DMS79 (cell line): ENCODE measurements at places on chromosomes 3 and 15.

DNA sequence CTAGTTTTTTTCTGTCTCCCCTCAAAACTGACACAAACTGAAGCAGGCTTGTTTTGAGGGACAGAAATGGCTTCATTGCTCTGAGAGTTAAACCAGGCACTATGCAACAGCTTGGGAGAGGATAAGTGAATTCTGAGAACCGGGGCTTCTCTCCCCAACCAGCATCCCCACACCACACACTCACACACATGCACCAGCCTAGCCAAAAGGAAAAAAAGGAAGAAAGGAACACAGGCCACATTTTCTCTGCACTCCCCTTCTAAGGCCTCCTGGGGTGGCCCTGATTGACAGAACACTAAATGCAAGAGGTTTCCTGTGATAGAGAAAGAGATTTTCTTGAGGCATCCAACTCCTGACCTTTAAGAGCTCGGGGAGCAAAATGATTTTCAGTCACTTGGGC lies 177.5 kb downstream of the TLE3 start:
- no peak for DNase-seq

DNA sequence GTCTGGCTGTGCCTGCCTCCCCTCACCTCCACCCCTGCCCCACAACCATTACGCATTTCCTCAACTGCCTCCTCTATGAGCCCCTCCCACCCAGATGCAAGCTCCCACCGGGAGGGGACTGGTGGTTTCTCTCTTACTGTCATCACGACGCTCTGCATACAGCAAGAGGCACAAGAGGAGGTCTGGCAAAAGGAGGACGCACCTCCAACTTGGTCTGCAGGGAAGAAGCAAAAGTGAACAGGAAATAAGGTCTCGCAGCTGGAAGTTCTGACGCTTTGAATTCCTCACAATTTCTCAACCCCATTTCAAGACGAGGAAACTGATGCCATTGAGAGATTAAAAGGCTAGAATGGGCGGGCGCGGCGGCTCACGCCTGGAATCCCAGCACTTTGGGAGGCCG lies 42.3 kb upstream of the MUC4 start:
- no peak for DNase-seq

DNA sequence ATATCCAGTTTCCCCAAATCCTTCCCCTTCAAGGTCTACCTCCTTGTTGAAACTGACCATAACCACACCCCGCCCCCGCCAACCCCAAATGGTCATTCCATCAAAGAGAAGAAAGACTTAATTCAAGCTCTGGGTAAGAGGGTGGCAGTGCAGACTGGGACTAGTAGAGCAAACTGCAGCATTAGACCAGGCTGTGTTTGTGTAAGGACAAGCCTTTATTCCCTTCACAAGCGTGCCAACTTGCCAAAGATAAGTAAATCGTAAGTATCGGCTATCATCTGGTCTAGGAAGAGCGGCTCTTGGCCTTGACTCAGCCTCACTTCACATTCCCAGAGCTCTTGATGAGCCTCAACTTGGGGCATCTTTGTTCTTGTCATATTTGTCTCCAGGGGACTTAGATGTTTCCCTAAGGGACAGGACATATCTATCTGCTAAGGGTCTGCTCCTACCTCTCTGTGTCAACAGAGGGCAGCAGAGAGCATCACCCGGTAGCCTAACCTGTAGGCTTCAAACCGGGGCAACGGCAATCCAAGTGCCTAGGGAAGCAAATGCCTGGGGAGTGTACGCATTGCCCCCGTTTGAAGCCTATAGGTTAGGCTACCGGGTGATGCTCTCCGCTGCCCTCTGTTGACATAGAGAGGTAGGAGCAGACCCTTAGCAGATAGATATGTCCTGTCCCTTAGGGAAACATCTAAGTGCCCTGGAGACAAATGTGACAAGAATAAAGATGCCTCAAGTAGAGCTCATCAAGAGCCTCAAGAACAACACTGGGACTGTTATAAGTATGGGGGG lies 8.9 kb upstream of the MAP3K13 start:
- DNase-seq = peak; percentile 28

DNA sequence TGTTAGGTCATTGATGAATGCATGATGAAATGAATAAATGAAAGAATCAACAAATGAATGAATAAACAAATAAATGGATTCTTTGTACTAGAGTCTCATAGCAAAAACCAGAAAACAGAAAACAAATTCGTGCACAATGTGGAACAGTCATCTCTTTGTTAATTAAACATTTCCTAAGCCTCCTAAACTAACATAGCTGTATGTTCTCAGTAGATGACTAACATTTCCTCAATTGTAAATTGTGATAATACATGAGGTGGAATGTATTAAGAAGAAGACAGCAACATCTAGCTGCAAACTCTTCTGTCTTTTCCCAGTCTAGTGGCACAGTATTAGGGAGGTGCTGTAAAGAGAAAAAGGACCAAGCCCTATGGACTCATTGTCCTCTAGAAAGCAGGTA lies 1021.0 kb downstream of the MCTP2 start:
- no peak for DNase-seq

DNA sequence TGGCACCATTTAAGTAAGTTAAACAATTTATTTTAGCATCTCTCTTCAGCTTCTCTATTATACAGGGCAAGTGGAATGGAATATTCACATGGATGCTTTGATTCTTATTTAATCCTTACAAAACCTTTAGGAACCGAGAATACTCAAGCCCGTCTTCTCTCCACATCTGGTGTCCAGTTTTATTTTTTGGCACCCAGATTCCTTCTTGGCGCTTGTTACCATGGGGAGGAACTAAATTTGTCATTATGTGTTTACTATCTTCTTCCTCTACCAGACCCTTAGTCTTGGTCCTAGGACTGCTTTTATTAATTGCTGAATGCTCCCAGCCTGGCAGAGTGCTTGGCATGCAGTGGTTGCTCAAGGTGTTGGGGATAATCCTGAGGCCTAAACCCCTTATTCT lies 138.8 kb downstream of the CACNA2D3 start:
- no peak for DNase-seq

- no peak for DNase-seq
These were observed 385.5 kb downstream of the GBE1 start for GRCh38 chr3:81375921-81376320.

DNA sequence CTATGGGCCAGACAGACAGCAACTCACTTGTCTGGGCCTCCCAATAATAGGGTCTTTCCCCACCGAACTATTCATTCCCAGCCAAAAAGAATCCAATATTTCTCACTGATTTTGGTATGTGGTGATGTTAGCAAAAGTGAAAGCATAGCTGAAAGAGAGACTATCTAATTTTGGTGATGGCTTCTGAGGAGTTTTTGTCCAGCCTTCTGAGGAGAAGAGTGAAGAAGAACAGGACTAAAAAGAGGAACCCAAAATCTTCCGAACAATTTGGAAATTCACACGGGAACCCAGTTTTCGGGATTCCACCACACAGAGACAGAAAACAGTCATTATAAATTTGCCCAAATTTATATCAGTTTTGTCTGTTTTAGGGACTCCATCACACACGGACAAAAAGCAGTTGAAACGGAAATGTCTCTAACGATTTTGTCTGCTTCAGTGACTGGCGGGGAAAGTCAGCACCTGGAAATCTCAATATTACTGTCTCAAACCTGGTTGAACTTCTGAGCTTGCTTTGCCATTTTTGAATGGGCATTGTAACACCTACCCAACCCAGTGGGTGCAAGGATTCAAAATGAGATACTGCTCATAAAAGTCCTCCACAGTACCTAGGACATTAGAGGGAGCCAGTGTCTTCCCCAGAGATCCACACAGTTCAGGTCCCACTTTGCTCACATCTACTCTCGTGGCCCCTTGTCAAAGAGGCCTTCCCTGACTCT lies 9.1 kb downstream of the CD80 start:
- DNase-seq = no peak

- no peak for DNase-seq
These were observed 201.7 kb upstream of the LINGO1 start for GRCh38 chr15:77834276-77834990.

GRCh38 chr3:97575742-97576141 lies 188.8 kb upstream of the ARL6 start:
- no peak for DNase-seq

- no peak for DNase-seq
These were observed 50.5 kb downstream of the WNT5A start for GRCh38 chr3:55436644-55437043.

- DNase-seq = no peak
These were observed 27.1 kb downstream of the TRIM71 start for GRCh38 chr3:32844914-32845313.

- no peak for DNase-seq
These were observed 47.5 kb upstream of the FRMD4B start for GRCh38 chr3:69433121-69433968.

DNA sequence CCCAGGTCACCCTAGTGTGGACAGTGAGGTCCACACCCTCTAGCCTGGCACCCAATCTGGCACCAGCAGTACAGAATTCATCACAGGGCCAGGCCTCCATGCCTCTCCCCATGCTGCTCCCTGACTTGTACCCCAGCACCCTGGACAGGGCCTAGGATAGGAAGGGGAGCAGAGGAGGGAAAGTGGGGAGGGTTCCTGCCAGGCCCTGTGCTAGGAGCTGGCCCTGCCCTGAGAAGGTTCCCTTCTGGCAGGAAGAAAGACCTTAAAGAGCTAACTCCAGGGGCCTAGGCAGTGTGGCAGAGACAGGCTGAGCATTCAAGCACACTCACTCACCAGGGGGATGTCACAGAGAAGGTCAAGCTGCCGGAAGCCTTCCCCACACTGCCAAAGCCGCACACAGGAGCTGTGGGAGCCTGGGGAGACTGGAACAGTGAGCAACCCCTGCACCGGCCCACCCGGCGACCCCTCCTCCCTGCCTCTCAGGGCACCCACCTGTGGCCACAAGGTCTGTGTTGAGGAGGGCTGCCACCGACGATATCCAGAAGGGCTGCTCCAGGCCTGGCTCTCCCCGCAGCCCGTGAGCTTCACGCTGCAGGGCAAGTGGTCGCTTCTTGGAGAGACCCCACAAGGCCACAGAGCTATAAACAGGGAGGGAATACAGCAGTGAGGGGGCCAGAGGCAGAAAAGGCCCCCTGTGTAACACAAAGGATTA lies 7.4 kb downstream of the RRP9 start:
- no peak for DNase-seq

DNA sequence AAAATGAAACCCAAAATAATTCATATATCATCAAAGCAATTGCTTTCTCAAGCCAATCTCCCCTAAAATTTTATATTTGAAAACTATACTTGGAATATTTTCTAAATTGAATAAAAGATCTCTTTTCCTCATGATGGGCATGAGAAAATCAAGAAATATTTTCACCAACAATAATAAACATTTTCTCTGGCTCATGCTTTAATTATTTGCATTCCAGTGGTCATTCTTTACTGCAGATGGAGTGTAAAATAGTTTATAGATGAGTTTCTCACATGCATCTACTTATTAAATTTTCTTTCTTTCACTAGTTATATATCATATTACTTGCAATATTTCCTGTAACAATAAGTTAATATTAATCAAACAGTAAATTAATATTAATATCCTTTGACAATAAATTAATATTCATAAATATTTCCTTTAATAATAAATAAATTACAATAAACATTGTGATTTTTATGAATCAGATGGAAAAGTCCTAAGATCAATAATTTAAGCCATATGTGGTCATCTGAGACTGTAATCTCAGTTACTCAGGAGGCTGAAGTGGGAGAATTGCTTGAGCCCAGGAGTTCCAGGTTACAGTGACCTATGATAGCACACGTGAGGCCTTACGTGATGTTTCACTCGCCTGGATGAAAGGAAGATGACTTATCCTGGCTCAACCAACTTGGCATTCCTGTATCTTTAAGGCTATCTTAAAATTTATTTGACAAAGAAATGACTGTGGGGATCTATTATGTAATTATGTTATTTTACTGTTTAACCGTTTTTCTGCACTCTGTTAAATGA lies 958.8 kb downstream of the ZPLD1 start:
- no peak for DNase-seq

DNA sequence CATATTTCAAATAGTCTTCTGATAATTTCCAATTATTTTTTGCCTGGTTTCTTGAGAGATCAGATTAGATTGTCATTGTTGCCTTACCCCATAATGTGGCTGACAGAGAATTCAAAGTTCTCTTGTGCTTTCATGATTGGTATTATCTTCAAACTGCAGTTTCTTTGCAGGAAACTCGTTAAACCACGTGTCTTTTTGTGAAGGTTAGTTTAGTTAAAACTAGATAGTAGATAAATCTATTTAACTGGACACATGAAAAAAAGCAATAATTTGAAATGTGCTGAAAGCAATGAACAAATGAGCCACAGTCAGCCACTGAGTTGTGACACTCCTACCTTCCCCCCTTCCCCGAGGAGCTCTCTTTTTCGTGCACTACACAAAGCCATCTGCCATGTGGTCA lies 327.5 kb upstream of the UMPS start:
- no peak for DNase-seq

DNA sequence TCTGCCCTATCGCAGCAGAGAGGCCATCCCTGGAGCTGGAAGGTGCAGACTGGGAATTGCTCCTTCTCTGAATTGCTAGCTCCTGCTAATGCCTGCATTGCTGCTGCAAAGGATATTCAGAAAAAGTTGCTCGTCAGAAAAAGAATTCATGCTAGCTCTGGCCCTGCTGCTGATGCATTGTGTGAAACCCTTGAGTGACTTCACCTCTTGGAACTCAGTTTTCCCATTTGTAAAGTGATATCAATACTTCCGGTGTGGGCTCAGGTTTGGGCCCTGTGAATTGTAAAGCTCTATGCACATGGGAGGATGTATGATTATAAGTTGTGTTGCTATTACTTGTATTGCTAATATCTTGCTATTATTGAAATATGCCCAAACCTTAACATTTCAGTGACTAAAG lies 11.4 kb downstream of the SQOR start:
- DNase-seq = no peak

GRCh38 chr3:147298511-147298982 lies 107.8 kb downstream of the ZIC4 start:
- DNase-seq = no peak

DNA sequence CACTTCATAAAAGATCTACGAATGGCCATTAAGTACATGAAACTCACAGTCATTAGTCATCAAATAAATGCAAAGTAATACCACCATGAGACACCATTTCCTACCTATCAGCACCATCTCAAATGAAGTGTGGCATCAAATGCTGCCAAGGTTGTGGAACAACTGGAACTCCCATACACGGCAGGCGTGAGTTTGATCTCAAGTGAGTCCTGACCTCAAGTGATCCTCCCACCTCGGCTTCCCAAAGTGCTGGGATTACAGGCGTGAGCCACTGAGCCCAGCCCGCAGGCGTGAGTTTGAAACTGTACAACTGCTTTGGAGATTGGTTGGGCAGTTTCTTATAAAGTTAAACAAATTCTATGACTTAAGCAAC lies 28.8 kb upstream of the HDAC11 start:
- no peak for DNase-seq

- no peak for DNase-seq
These were observed 307.2 kb downstream of the KCNH8 start for GRCh38 chr3:19455546-19455945.

GRCh38 chr3:39136533-39137434 lies 16.6 kb downstream of the CSRNP1 start:
- DNase-seq = no peak

DNA sequence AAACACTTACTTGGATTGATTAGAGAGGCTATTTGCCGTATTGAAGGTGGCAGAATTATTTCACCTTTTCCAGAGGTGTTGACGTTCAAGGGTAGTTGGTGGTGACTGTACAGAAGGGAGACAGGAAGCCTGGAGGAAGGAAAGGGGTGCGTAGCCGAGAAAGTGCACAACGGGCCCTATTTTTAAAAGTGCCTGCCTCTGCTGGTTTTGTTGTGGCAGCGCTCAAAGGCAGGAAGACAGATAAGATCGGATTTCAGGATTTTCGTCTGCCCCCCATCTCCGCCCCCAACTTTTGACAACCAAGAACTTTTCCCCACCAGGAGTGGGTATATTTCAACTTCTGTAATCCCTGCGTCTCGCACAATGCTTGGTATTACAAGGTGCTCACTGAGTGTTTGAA lies 38.5 kb downstream of the SMAD3 start:
- DNase-seq = no peak
